Bronchial epithelial cell (primary cell): ENCODE measurements at places on chromosomes 2 and 18. TPM values are rescaled to one million over a fixed set of nuclear protein-coding genes. Genes with fewer than 3 reads are reported as not detected.

Gene NXPH2
- total RNA-seq = not detected in 2 replicates

DNA sequence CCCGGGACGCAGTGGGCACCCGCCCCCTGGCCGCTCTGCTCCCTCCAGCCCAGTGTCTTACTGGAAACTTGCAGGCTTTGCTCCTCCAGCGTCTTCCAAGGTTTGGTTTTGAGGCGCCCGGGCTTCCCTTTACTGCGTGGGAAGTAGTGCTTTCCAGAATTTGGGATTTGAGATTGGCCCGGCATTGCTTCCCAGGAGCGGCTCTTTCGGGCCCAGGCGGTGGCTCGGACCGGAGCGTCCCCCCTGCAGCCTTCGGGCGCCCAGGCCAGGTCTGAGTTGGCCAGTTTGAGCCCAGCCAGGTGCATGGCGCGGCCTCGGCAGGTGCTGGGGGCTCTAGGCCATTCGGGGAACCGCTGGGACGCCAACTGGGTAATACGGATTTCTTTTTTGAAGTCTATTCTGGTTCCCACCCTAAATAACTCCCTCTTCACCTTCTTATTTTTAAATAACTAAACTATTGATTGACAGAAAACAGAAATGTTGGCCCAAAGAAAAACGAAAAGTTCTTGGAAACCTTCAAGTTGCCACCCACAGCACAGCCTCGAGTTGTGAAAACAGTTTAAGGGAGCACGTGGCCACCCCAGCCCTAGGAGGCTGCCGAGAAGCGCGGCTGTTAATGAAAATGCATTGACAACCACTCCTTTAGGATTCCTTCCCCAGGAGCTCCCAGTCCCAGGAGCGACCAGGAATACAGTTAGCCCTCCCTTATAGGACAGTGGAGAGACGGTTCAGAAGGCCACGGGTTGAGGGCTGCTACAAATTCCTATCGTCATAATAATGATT lies 766 bp downstream of the SNTG2 start:
- DNase-seq = no peak

Gene RIT2
- not detected in 2 replicates for total RNA-seq

Gene SH3BP4
- 22.1 and 24.6 TPM in 2 replicates for total RNA-seq

DNA sequence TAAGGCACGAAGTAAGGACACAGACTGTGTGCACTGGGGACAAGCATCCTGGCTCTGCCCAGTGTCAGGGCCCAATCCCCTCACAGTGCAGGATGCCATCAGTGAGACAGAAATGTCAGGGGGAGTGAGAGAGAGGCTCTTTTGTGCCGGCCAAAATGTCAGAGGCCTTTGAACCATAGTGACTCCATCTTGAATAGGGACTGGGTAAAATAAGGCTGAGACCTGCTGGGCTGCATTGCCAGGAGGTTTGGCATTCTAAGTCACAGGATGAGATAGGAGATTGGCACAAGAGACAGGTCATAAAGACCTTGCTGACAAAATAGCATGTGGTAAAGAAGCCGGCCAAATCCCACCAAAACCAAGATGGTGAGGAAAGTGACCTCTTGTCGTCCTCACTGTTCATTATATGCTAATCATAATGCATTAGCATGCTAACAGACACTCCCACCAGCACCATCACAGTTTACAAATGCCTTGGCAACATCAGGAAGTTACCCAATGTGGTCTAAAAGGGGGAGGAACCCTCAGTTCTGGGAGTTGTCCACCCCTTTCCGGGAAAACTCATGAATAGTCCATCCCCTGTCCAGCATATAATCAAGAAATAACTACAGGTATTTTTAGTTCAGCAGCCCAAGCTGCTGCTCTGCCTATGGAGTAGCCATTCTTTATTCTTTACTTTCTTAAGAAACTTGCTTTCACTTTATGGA lies 337.4 kb downstream of the LPIN1 start:
- no peak for DNase-seq
